ENCODE measurements at places on chromosomes 7 and 10.

- no peak for DNase-seq
Observed at GRCh38 chr10:78700413-78700812, 368.4 kb upstream of the ZMIZ1 start.

DNA sequence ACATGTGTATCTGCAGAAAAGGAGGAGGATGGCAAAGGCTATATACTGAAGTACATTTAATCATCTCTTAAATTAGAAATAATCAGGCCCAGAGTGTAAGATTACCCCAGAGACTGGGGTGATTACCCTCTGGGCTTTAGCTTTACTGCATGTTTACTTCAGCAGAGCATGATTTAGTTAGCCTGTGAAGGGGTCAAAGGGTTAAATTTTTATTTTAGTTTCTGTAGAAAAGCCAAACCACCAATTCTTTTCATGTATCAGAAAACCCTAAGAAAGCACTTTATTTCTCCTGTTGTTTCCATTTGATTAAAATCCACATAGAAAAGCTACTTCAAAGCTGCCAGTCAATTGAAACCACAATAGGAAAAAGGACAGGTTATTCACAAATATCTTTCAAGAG is 101.5 kb upstream of the LSM8 start:
- DNase-seq: no peak

DNA sequence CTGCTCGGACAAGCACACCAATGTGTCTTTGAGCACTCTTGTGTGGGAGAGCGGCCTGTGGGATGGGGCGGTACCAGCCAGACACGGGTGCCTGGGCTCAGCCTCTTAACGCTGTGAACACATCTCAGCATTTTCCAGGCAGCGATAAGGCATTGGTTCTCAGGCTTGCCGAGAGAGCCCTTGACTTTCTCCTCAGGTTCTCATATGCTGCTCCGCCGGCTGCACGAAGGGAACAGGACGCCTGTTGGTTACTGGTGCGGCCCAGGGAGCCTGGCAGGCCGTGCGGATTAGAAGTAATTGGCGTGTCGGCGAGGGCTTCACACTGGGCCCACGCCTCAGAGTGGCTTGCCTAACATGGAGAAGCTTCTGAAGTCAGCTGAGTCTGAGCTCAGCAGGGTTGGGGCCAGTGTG is 456.7 kb upstream of the FOXK1 start:
- DNase-seq: no peak

- DNase-seq: no peak
Observed at GRCh38 chr10:91307489-91307888, 87.0 kb downstream of the PCGF5 start.

DNA sequence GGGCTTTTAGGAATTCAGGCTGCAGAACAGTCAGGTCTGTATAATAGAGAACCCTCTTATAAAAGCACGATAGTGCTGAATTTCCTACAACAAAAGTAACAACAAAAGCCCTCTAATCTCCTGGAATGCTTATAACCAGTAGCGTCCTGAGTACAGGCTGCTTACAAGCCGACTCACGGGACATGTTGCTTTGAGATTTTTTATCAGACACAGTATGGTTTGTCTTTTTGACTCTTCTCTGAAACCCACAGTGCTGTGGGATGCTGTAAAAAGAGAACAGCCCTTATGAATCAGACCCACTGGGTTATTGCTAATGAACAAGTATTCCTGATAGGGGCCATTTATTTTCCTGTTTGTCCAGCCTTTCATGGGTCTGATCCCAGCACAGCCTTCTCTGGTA is 59.4 kb downstream of the PLPP4 start:
- no peak for DNase-seq

- DNase-seq: no peak
Observed at GRCh38 chr7:21304808-21305375, 123.0 kb upstream of the SP4 start.

DNA sequence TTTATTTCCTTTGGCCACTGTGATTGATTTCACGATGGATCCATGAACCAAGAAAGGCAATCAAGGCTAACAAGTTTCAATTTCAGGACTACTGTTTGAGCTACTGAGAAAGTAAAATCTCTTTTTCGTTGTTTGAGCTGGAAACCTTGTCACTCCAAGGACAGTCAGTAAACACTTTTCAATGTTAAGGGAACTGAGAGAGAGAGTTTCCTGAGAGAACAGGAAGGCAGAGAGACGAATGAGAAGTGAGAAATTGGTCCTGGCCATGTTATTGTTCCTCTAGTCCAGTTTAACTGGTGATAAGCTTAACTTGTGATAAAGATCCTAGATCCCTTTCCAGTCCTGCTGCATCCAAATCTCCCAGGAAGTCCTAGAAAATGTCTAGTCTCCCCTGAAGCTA is 909 bp upstream of the AKR1D1 start:
- DNase-seq: no peak

DNA sequence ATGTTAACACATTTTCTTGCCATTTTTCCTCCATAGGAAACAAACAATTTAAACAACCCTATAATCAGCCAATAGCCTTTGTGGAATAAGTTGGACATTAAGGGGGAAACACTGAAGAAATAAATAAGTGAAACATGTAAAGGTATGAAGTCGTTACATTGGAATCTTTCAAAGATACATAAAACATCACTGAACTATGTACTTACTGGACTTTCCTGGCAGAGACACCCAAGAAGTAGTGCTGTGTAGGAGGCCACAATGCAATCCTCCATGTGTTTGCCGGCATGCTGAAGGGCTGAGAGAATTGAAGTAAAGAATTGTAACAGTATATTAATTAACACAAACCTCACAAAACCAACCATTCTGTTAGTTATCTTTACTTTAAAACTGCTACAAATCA is 76.5 kb upstream of the GRID1 start:
- no peak for DNase-seq

DNA sequence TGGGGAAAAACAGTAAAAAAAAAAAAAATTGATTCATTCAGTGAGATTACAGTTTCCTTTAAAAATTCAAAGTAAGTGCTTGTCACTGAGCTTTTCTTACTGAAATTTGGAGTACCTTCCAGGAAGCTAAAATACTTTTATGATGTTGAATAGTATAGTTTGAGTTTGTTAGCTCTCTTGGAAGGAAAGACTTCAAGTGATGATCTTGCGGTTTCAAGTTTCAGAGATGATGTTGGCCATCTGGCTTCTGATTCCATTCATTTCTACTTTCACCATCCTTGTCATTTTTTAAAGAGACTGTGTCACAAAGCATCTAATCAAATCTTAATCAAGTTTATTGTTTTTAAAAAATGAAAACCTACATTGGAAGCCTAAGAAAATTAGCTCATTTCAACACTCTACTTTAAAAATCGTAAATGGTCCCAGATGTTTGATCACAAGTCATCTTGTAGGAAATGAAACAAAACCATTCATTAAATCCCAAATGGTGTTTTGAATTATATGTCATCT is 4.9 kb upstream of the HERPUD2 start:
- DNase-seq: no peak

DNA sequence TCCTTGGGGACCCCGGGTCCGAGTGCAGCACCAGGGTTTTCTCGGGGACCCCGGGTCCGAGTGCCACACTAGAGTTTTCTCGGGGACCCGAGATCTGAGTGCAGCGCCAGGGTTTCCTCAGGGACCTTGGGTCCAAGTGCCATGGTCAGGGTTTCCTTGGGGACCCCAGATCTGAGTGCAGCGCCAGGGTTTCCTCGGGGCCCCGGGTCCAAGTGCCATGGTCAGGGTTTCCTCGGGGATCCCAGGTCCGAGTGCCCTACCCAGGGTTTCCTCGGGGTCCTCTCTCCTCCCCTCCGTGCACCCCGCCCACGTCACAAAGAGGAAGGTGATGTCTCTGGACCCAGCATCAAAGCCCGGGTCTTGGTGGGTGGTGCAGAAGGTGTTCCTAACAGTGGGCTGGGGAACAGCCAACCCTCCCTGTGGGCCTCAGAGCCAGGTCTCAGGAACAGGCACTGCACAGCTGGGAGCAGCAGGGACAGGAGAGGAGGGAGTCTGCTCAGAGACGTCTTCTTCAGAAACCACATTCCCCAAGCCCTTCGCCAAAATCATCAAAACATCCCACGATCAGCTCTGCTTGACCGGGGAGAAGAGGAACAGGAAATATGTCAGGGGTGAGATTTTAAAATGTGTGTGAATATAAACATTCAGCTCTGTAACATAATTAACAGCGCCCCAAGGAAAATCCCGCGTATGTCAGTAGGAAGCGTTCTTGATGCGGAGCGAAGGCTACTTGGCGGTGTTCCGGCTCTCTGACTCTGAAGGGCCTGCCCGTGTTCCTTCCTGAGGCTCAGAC is 540.7 kb downstream of the DNAJB6 start:
- no peak for DNase-seq

- DNase-seq: no peak
Observed at GRCh38 chr7:37007268-37007667, 283.0 kb upstream of the AOAH start.

- DNase-seq: no peak
Observed at GRCh38 chr7:1920266-1920681, 250.2 kb downstream of the ELFN1 start.

- DNase-seq: no peak
Observed at GRCh38 chr10:22476601-22477321, 131.5 kb downstream of the SPAG6 start.

DNA sequence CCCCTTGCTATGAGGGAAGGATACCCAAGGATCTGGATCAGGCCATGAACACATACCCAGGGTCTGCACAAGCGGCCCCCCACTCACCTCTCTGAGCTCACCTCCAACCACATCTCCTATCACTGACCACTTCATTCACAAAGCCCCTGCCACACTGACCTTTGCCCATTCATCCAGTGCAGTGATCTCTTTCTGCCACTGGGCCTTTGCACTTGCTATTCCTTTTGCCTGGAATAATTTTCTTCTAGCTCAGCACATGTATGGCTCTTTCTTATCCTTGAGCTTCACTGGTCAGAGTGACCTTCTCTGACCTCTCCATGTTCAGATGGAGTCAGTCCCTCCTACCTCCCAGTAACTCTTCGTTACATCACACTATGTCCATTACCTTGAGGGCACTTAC is 48.3 kb downstream of the ADRA2A start:
- no peak for DNase-seq

DNA sequence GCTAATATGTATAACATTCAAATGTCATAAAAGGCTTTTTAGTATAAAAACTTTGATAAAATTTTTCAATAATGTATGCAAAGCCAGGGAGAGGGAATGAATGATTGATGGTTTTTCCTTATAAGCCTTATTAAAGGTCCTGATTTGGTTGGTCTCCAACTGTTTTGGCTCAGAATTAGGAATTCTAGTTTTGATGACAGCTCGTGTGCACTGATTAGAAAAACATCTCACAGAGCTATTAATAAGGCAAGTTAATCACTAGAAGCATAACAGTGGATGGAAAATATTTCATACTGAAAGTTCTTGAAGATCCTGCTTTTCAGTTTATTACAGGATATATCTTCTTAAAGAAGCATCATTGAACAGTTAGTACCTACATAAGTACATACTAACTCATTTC is 114.9 kb upstream of the NOBOX start:
- DNase-seq: no peak

GRCh38 chr7:120028636-120029035 is 244.3 kb upstream of the KCND2 start:
- DNase-seq: no peak

DNA sequence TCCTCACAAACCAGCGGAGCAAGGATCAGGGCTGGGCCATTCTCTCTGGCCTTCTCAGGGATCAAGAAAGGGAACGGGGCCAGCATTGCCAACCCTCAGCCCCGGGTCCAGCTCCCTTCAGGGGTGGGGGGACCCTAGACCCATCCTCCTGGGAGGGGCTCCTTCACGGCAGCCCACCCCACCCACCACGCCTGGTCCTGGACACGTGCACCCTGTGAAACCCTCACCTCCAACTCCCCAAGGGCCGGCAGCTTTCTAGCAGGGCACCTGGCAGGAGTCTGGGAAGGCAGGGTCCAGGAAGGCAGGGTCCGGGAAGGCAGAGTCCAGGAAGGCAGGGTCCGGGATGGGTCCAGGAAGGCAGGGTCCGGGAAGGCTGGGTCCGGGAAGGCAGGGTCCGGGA is 46.6 kb upstream of the ADGRA1 start:
- DNase-seq: no peak

DNA sequence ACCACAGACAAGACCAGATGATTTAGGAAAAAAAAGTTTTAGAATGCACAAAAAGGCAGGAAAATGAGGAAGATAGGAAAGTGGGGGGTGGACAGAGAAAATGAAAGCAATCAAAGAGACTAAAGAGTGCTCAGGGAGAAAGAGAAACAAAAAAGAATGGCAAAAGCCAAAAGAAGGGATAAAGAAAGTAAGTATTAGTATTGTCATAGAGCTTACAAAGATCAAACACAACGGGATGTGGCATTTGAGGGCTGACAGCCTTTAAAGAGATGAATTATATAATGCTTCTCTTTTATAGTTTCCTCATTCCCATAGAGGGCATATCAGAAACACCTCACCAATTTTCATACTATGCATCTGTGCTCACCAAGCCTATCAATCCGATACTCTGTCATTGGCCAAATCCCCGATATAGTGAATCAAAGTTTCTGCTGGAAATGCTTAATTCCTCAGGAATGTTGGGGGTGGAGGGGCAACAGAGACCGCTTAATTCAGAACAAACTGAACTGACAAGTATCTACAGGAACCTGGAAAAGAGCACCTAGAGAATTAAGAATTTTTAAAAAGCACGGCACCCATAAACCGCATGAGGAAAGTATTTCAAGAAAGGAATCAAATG is 2.7 kb downstream of the COG5 start:
- no peak for DNase-seq

- DNase-seq: no peak
Observed at GRCh38 chr10:110699859-110700468, 55.8 kb downstream of the RBM20 start.

DNA sequence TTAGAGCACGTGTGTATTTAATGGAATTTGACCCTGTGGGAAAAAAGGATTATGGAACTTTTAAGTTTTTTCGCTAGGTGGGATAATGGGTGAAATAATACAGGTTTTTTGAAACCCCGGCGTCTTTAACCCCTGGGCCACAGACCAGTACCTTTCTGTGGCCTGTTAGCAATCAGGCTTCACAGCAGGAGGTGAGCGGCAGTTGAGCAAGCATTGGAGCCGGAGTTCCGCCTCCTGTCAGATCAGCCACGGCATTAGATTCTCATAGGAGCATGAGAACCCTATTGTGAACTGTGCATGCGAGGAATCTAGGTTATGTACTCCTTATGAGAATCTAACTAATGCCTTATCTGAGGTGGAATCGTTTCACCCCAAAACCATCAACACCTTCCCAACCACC is 28.6 kb downstream of the WAC start:
- no peak for DNase-seq

DNA sequence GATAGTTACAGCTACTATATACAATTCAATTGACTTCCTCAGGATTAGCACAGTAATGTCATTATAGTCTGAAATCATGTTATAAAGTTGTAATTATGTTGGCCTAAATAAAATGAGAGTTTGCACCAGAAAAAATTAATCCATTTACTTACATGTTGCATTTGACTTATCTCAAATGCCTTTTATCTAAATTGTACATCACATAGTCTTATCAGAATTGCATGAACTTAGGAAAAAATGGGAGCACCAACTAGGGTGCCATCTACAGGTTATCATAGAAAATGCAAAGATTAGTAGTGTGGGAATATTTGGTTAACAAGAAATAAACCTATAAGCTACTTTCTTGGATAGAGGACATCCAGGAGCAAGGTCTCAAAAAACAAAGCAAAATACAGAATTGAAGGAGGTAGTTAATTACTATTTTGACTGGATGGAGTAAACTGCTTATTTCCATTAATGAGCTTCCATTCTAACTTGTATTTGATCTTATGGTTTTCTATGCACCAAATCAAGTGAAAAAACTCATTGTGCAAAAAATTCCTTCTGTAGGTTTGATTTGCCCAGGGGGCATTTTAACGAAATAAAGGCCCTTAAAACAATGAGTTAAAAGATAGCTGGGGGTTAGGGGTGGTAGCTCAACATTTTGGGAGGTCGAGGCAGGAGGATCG is 60.0 kb upstream of the ORC5 start:
- no peak for DNase-seq
